ENCODE measurements at places on chromosomes 2 and 18.

DNA sequence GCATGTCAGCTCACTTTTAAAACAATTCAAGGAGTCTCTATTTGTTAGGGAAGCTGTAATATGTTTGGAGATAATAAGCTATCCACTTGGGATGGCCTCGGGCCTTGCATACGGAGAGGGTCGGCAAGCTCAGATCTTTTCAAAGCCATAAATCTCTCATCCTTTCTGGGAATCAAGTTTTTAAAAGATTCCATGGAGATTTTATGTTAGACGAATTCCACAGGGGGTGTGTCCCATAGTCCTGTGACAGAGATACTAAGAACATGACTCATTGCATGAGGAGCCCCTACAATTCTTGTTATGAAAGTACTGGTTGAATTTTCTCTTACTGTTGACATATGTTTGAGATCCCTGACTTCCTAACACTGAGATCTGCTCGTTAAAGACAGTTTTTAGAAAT lies 108.7 kb downstream of the FEZ2 start:
- DNase-seq, result peak; percentile 46

DNA sequence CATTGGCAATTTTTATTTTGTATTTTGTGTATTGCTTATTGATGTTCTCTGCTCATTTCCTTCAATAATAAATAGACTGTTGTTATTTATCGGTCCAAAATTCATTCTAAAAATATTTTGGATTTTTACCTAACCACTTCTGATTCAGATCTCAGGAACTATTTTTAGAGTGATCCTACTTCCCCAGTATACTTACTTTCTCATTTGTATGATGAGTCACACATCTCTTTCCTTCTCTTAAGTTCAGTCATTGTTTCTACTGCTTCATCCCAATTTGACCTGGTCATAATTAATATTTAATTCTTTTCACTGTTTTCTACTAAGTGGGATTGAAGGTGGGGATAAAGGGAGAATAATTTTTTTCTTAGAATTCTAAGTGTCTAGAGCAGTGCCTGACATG lies 75.1 kb downstream of the AGPS start:
- DNase-seq, result peak; percentile 52

GRCh38 chr2:3244486-3244885 lies 133.1 kb downstream of the EIPR1 start:
- DNase-seq, result no peak

DNA sequence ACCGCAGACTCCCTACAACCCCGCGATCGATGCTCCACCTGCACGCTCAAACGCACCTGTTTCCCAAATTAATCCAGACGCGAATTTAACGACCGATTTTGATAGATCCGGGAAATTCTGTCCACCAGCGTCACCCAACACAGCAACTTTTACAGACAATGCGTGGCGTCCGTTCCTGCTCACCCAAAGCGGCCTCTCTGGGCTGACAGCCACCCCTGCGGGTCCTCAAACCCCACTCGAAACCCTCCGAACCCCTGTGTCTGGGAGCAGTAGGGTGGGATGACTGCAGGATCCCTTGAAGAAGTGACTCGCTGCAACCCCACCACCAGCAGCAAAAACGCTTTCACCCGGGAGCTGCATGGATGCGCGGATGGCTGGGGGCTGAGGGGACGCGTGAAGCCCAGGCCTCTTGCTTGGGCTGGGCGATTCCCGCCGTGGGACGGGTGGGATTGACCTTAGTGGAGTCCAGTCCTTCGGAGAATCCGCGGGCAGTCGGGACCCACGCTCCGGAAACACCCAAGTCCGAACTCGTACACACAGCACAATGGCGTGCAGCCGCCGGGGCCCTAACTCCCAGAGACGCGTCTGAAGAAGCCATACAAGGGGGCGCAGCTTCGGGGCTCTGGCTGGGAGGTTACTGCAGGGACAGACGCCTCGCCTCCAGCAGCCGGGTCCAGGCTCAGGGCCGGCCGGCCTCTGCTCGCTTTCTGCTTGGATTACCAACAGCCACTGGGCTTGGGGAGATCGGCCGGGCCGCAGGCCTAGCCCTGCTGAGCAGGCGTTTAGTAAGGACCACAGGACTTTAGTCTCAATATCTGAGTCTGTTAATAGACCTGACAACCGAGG lies 31.1 kb upstream of the ATP6V1B1 start:
- DNase-seq, result no peak

GRCh38 chr2:163735685-163736432 lies at the start of gene FIGN:
Gene FIGN, minus strand, starts transcription at chr2:163736008. Its CDS starts 1,081 bp downstream, at chr2:163734927.
- DNase-seq, result peak; percentile 89

DNA sequence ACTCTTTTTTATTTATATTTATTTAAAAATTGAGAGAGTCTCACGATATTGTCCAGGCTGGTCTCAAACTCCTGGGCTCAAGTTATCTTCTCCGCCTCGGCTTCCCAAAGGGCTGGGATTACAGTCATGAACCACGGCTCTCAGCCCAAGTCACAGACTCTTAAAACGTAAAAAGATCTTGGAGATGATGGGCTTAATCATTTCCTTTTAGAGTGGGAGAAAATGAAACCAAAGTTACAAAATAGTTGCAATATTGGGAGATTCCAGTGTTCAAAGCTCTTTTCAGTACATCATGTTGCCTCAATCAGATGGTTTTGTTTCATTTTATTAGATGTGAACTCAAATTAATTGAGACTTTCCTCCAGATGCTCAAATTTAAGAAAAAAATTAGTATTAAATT lies 151.4 kb upstream of the XPO1 start:
- DNase-seq, result no peak

DNA sequence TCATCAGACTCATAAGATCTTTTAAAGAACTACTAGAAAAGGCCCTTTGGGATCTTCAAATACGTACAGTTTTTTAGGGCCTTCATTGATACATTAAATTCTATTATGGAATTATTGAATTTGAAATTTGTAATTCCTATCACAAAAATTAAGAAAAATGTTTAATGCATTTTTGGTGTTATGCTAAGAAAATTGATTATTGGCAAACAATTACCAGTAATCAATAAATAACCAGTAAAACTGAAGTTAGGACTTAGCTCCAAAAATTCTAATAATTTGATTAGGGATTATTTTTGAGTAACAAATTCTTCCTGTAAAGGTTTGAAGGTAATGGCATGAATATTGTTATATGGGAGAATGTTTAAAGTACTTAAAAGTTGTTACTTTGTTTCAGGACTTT lies 119.3 kb downstream of the UBR3 start:
- no peak for DNase-seq

DNA sequence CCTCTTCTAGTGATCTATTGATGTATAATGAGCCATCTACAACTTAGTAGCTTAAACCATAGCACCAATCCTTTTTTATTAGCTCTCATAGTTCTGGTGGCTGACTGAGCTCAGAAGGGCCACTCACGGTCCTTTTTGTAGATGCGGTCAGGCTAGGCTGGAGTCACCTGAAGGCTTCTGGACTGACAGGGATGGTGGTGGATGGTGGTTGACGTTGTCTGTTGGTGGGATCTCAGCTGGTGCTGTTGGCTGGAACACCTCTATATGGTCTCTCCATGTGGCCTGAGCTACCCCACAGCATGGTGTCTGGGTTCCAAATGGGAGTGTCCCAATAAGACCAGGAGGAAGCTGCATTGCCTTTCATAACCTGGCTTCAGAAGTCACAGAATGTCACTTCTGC lies 68.0 kb downstream of the BCL2L11 start:
- no peak for DNase-seq

DNA sequence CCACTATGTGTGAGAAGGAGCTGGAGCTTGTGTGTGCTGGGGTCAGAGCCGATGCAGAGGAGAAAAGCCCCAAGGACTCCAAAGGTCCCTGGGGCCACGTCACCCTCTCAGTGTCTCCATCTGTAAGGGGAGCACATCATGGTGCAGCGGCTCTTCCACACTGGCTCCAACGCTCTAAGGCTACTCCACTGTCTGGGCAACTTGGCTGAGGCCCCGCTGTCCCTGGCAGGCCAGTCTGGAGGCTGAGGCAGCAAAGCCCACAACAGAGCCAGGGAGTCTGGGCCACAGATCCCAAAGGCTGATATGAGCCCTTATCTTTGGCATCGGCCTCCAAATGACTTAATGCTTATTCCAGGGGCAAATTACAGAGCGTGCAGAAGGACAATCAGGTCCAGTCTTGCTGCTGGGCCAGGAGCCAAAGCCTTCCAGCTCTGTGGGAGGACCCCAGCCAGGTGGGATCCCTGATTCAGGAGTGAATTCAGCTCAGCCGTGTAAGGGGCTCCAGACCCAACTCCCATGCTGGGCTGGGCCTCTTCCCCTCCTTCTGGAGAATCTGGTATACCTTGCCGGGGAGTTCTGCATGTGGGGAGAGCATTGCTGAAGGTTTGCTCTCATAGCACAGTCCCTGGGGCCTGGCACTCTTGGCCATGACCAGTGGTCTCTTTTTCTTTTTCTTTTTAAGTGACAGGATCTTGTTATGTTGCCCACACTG lies 1.8 kb upstream of the DUSP2 start:
- no peak for DNase-seq

- no peak for DNase-seq
These were observed 62.6 kb downstream of the COL5A2 start for GRCh38 chr2:189116979-189117378.

- peak; percentile 66 for DNase-seq
These were observed 1.8 kb downstream of the ZCCHC2 start for GRCh38 chr18:62524440-62525200.

- no peak for DNase-seq
These were observed 427.3 kb downstream of the DCDC2C start for GRCh38 chr2:4130651-4131050.

DNA sequence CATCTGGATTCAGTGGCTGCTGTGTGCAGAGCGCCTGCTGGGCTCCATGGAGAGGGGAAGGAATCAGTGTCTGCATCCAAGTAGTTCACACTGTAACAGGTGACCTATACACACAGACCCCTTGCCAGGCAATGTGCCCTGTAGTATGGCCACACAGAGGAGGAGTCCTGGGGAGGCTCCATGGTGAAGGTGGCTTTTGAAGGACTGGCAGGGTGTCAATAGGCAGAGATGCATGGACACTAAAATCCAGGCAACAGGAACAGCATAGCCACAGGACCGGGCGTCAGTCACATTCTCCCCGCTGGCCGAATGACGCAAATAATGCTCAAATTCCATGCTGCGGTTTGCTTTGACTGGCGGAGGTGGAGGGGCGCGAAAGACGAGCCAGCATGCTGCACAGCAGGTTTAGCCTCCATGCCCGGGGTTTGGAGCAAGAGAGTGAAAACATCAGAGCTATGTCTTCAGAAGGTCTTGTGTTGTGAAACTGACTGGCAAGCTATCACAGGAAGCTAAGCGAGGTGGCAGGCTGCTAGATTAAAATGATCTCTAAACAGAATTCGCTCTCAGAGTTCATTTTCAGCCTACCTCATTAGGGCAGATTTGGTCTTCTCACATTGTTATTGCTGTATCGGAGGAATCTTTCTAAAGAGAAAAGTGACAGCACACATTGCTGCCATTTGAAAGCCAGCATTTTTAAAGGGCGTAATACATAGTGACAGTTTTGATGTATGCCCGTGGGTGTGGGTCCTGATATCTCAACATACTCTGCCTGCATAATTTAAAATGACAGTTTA lies 1.2 kb upstream of the CHMP1B start:
- peak; percentile 87 for DNase-seq

- DNase-seq, result peak; percentile 28
These were observed 59.5 kb upstream of the POU3F3 start for GRCh38 chr2:104794441-104794840.

- DNase-seq, result no peak
These were observed 21.7 kb downstream of the BIN1 start for GRCh38 chr2:127085317-127085681.

DNA sequence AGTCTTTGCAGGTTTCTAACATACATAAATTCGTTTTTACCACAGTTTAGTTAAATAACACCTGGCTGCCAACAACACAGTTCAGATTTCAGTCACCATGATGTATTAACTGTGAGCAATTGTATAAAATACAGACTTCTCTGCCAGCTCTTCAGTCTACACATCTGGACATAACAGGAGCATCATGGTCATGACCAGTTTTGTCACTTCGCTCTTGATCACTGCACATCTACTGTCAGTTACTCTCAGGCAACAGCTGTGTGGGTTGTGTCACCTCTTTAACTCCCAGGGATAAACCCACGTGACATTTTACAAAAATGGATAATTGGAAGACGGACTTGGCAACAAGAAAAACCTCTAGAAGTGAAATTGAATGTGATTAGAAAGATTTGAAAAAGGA lies 30.3 kb downstream of the CD8A start:
- DNase-seq, result no peak

DNA sequence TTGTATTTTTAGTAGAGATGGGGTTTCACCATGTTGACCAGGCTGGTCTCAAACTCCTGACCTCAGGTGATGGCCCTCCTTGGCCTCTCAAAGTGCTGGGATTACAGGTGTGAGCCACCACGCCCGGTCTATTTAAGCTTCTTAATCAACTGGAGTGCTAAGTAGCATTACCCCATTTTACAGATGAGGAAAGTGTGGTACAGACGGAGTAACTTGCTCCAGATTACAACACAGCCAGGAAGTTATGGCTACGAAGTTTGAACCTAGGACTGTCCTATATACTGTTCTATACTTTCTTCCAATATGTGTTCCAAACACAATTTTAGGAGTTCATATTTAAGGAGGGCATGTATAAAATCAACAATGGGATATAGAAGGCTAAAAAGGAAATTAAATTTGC lies 197.7 kb downstream of the TGIF1 start:
- DNase-seq, result no peak

- DNase-seq, result no peak
These were observed 163.6 kb upstream of the RBMS1 start for GRCh38 chr2:160657196-160657595.

GRCh38 chr2:145587922-145588321 lies 1068.0 kb upstream of the ZEB2 start:
- DNase-seq, result no peak

DNA sequence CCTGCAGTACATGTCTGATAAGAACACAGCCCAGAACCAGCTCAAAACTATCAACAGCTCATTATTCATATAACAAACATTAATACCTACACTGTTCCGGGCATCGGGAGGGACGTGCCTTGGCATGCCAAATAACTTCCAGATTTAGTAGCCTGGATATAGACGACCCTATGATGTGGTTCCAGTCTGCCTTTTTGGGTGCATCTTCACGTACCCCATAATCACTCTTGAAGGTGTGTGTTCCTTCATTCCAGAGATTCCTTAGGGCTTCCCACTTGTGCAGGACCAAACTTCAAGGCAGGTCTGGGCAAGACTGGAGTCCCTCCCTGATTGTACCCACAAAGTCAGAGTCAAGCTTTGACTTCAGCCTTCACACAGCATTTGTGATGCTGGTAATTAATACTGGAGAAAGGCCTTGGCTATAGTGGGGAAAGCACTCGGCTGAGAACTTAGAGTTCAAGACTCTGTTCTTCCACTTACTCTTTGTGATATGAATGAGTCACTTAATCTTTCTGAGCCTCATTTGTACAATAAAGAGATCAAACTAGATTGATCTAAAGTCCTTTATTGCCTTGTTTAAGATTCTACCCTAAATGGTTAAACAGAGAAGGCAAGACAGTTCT lies 27.7 kb upstream of the SPATS2L start:
- no peak for DNase-seq

- DNase-seq, result no peak
These were observed 1.6 kb downstream of the NBAS start for GRCh38 chr2:15559379-15560139.

GRCh38 chr18:70627182-70627802 lies 338.4 kb downstream of the SOCS6 start:
- no peak for DNase-seq

- DNase-seq, result peak; percentile 12
These were observed at the start of gene SERPINB2 for GRCh38 chr18:63887424-63887823. Gene SERPINB2, plus strand, starts transcription at chr18:63887705. Its CDS starts 3,740 bp downstream, at chr18:63891445.

All from kidney tubule cell (primary cell).